ENCODE measurements at places on chromosomes 2 and 18.
A peak's percentile ranks its signal among the peaks of the same experiment; 100 is the strongest.

DNA sequence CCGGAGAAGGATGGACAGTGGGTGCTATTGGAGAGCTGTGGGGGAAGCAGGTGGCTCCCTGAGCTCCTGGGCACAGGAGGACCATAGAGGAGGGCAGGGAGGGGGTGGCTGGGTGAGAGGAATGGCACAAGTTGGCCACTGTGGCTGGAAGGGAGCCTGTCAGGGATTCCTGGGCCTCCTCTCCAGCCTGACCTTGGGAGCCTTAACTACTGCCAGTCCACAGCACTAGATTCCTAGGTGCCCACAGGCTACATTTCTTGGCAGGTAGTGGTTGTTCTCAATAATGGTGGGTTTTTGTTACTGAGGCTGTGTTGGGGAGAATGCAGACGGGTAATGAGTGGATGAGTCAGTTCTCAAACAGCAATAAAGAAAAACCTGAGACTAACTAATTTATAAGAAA lies 26.0 kb downstream of the EFHD1 start:
- no peak for DNase-seq

GRCh38 chr18:71598374-71598773 lies 945.8 kb downstream of the CBLN2 start:
- peak; percentile 77 for DNase-seq

- no peak for DNase-seq
Measured at GRCh38 chr2:1793868-1794445, 49.6 kb upstream of the PXDN start.

DNA sequence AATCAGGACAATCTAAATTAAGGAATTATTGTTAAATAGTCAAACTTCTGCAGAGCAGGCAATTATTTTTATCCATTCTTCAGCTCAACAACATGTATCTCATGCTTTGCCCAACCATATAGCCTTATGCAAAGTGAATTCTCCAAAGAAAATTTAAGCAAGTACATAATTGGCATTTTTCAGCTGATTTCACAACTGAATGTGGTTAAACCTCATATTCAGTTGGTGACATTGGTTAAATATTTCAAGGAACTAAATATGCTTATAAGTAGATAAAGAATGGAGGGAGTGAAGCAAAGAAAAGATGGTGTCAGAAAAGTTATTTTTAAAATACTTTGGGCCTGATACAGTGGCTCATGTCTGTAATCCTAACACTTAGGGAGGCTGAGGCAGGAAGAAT lies 816.2 kb downstream of the NRXN1 start:
- DNase-seq, result no peak

GRCh38 chr2:63261137-63261621 lies 210.5 kb downstream of the OTX1 start:
- no peak for DNase-seq

DNA sequence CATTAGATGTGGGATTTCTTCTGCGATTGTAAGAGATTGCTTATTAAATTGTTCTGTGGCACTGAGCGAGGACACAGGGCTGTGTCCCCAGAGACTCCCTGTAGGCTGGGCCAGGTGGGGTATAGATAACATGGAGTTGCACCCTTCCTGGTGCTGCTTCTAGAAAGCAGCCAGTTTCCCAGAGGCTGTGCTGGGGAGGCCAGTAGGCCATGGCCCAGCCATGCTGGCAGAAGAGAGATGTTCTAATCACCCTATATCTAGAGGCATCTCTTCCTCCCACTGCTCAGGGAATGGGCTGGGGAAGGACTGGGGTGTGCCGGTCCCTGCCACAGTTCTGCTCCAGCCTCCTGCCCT lies 66.9 kb downstream of the HS1BP3 start:
- DNase-seq, result no peak

DNA sequence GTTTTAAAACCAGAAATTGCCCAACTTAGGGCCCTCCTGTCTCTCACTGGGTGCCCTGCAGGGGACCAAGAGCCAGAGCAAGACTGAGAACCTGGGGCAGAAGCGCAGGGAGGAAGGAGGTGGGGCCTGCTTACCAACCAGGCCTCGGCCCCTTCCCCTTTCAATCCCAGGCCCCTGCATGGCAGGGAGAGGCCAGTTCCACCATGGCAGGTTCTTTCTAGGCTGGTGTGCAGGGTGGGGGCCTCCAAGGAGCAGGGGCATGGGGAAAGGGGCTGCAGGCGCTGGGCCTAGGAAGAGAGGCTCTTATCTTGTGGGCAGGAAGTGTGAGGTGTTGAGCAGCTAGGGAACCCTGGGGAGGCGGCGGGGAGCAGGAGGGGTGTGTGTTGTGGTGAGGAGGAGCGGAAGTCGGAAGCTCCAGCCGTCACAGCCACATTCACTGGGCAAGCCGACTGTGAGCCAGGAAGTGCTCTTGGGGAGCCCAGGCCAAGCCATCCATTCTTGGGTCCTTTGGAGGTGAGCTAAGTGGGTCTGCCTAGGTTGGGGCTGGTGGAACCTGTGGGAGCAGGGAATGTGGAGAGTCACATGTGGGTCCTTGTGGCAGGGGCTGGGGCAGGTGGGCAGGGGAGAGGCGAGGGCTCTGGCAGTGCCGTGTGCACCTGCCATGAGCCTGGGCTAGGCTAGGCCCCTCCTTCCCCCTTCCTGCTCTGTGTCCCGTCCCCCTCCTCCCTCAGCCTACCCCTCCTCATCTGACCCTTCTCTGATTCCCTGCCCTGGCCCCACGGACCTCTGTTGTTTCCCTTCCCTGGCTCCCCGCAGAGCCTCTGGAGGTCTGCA lies at the start of gene PSD4:
TSS of gene PSD4 (plus strand) at position 430 of the 834 bp plus-strand sequence. CDS start 8,486 bp downstream, outside the sequence.
- DNase-seq, result no peak

DNA sequence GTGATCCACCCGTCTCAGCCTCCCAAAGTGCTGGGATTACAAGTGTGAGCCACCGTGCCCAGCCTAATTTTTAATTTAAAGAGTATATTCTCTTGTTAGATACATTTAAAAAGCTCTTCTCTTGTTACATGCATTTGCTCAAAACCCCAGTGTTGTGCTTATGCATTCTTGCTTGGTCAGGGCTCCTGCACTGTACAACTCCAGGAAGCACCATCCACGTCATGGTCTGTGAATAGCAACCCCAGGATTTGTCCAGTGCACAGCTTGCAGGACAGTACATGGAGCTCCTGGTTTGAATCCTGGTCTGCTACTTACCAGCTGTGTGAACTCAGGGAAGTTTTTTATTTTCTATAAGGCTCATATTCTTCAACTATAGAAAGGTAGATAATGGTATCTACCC lies 80.8 kb downstream of the MDH1 start:
- DNase-seq, result no peak

- no peak for DNase-seq
Measured at GRCh38 chr2:157822533-157822932, 53.6 kb downstream of the ACVR1 start.

GRCh38 chr18:53991805-53992204 lies 232.7 kb downstream of the MBD2 start:
- DNase-seq, result no peak

DNA sequence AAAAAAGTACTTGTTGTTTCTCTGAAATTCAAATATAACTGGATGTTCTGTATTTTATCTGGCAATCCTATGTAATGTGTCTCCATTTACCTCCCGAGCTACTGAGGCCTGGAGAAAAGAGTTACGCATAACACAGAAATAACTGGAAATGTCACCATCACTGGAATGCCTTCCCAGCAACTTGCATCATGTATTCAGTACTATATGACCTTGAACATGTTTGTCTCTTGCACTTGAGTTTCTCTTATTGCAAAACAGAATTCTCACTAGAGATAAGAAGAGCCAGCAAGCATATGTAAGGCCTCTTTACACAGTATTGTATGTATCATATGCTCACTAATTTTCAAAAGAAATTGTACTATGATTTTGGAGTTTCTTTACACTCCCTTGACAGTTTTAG lies 99.6 kb upstream of the CTAGE1 start:
- DNase-seq, result no peak

DNA sequence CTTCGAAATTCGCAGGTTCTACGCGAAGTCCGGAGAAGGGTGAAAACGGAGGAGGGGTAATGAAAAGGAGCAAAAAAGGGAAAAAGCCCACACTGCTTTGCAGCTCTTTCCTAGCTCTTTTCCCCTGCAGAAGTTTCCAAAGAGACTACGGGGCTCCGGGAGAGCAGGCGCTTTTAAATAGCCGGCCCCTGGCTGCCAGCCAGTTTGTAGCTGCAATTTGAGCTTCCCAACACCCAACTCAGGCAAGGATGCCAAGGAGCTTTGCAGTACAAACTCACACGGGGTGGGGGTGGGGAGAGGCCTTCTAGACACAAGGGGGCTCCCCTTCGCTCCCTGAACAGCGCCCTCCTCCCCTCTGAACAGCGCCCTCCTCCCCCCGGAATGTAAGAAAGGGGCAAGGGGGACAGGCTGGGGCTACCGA lies at the start of gene IGFBP5:
TSS of gene IGFBP5 (minus strand) at position 149 of the 421 bp plus-strand sequence. CDS start 774 bp downstream, outside the sequence.
- peak; percentile 86 for DNase-seq

GRCh38 chr2:82182270-82182669 lies 1877.7 kb upstream of the LRRTM1 start:
- DNase-seq, result no peak

DNA sequence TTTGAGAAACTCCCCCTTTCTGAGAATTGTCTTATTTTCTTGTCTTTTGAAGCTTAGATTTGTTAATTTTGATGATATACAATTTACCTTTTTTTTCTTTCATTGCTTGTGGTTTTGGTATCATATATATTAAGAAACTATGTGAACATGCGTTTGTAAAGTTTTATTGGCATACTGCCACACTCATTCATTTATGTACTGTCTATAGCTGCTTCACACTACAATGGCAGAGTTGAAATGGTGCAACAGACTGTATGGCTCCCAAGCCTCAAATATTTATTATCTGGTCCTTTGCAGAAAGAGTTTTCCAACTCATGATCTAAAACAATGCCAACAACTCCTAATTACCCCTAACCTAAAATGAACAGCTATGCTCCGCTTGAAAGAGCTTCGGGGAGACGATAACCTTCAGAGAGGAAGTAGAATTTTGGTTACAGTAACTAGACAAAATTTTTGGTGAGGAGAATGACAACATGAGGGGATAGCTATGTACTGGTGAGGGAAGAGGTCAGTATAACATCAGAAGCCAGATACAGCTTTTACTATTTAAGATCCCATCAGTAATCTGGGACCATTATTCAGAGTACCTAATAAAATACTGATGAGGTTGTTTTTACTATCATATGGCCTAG lies 16.1 kb downstream of the PPP3R1 start:
- no peak for DNase-seq

DNA sequence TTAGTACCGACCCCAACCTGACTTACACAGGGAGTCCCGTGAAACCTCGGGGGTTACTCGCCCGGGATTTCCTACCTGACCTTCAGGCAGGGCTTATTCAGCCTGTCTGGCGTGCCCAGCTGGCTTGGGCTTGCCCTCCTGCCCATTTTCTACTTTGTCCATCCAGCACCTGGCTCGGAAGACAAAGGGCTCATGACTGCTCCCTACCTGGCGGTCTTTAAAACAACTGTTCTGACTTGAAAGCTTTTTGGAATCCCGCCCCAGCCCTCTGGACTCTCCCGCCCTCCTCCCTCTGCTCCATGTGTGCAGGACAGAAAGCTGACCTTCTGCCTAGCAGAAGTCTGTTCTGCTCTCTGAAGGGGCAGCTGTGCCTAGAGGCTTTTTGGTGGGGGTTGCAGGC lies 43.1 kb downstream of the ACKR3 start:
- DNase-seq, result no peak

DNA sequence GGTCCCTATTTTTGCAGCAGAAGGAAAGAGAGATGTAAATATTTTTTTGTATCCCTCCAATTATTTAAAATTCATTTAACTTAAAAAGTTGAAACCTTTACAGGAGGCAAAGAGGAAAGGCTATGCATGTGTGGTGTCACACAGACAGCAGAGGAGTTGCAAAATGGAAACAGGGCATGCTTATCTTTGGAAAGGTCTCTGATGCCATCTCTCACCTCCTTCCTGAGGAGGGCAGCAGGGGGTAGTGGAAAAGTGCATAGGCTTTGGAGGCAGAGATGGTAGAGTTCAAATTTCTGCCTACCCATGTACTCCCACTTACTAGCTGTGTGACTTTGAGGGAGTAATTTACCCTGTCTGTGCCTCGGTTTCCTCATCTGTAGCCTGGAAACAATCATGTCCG lies 99.6 kb upstream of the MCFD2 start:
- DNase-seq, result no peak

DNA sequence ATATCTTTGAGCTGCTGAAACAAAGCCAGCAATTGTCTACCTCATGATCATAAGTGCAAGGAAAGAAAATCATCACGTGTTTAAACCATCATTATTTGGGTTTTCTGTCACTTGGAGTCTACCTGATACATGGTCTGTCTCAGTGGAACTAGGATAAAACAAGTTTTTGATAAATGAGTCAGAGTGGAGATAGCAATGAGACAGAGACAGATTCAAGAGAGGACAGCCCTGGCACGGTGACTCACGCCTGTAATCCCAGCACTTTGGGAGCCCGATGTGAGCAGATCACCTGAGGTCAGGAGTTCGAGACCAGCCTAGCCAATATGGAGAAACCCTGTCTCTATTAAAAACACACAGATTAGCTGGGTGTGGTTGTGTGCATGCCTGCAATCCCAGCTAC lies 93.8 kb downstream of the PMAIP1 start:
- no peak for DNase-seq
